ENCODE measurements at places on chromosomes 16 and 17.

GRCh38 chr16:75256059-75256571 is 4.7 kb upstream of the BCAR1 start:
- DNase-seq: no peak

DNA sequence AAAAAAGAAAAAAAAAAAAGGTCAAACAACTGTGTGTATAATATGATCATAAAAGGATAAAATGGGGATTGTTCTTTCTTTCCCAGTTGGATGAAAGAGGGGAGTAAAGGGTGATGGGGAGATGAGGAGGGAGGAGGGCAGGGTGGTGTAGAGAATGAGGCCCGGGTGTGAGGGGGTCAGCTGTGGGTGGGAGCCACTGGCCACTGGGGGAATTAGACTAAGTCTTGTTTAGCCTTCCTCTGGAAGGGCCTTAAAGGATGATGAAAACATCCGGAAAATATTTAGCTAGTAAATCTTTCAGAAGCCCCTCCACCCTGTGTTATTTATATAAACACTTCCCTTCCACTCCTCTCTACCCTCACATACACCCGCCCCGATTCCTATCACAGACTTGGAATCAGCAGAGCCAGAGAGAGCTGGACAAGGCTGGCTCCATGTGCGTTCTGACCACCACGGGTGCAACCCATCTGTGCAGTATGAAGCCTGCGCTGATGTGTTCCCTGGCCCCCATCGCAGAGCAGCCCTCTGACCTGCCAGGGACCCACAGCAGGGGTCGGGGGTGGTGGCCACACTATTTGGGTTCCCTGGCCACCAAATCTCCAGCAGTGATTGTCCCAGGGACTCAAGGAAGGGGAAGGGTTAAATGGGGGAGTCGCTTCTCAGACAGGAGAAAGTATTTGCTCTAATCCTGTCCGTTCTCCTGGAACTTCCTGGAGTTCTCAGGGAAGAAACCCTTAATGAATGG is 72.7 kb downstream of the GAS7 start:
- no peak for DNase-seq

DNA sequence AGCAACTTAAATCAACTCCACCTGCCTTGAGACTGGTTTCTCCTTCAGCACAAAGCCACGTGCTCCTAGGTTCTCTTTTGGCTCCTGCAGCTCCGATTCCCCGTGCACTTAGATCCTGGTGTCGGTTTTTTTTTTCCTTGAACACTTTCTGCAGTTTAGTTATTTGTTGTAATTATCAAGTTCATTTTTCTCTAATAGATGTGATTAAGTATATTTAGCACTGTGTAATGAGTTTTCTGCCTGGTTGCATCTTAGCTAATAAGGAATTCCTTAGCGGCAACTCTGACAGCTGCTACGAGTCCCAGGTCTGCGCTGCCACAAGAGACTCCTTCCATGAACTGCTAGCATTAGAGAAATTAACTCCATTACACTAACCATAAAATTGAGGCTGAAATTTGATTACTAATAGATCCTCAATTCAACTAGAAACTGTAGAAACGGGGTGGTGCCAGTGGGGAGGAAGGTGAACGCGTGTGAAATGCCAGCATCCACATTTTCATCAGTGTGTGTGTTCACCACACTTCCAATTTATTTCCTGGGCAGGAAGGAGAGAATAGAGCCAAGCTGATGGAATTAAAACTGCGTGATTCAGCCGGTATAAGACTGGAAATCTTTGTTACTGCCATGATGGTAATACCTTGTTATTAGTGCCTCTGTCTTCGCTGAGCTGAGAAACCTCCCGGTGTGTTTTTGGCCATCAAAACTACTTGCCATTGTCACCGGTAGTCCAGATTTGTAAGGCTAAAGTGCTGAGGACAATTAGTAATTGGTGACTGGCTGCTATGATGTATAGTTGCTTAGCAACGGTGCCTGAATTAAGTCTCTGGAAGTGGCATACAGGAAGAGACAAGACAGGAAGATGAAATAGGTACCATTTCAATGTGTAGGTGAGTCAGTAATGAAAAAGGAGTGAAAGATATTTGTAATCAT is 232.4 kb downstream of the IRX3 start:
- no peak for DNase-seq

DNA sequence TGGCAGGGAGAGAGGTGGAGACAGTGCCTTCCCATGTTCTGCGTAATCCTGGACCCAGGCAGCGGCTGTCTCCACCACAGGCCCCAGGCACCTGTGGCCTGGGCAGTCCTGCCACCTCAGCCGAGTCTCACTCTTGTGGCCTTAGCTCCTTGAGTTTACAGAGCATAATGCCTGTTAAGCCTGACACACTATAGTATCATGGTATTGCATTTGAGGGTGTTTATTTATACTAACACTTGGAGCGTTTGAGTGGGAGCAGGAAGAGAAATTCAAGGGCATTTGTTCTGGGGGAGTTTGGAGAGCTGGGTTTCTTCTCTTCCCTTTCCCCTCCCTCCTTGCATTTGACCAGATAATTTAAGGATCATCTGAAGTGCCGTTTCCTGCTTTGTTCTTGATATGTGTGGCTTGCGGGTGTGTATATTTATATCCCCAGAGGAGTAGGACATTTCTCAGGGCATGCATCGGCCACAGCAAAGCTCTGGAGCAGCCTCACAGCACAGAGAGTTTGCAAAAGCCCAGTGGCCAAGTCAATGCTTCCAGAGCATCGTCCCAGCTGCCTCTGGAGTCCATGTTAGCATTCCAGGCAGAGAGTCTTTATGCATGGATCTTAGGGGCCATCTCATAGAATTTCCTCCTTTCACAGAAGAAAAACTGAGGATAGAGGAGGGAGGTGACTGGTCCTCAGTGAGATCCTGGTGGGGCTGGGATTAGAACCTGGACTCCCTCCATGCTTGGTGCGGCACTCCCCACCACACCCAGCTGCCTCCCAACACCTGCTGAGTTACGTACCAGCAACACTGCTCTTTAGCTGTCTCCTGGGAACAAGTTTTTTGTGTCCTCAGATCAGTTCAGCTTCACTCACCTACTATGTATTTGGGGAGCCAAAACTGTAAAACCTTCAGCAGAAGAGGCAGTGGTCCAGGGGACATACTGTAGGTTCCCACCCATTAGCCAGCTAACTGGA is 222.8 kb downstream of the CCDC182 start:
- no peak for DNase-seq

DNA sequence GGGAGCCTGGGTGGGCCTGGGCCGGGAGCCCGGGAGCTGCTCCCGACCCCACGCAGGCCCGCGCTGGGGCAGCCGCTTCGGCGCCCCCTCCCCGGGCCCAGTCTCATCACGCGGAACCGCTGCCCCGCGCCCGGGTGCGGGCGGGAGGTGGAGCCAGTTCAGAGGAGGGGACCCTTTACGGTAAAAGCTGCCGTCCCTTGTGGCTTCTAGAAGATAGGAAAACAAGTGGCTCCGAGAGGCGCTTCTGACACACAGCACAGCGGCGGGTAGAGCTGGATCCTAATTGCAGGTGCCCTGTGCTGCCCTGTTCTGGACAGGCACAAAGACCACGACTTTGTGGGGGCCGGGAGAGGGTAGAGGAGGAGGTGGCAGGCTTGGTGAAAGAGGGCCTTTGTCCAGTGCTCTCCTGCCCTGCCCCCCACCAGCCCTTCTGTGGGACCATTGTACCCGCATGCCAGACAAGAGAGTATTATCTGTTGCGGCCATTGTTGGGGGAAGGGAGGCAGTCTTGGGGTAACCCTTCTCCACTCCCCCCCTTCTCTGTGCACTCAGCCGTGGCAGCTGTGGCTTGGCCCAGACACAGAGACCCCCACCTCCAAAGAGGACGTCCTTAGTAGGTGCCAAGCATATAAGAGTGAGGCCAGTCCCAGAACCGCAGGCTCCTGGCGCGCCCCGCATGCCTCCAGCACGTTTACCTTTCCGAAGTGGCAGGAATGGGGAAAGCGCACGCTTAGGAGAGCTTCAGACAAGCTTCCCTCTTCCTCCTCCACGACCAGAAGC is 736 bp downstream of the CNP start:
- DNase-seq: peak; percentile 21

GRCh38 chr17:6327007-6327406 is 107.9 kb downstream of the AIPL1 start:
- no peak for DNase-seq

GRCh38 chr16:56742030-56742984 is 12.4 kb downstream of the NUP93 start:
- DNase-seq: no peak

DNA sequence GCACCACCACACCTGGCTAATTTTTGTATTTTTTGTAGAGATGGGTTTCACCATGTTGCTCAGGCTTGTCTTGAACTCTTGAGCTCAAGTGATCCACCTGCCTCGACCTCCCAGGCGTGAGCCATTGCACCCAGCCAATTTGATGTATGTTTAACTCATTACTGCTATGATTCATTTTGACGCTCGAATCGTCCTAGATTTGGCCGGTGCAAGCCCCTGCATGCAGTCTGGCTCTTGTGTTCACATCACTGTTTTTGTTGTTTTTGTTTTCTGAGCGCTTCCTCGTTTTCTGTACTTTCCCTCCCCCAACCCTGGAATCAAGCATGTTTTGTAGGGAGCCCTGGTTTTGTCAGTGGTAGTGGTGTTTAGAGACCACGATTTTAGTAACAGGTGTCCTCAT is 7.8 kb upstream of the DUS1L start:
- no peak for DNase-seq

- DNase-seq: no peak
These were observed 12.7 kb downstream of the CYGB start for GRCh38 chr17:76524598-76525512.

- DNase-seq: no peak
These were observed 96.7 kb downstream of the SEC14L1 start for GRCh38 chr17:77237232-77238008.

DNA sequence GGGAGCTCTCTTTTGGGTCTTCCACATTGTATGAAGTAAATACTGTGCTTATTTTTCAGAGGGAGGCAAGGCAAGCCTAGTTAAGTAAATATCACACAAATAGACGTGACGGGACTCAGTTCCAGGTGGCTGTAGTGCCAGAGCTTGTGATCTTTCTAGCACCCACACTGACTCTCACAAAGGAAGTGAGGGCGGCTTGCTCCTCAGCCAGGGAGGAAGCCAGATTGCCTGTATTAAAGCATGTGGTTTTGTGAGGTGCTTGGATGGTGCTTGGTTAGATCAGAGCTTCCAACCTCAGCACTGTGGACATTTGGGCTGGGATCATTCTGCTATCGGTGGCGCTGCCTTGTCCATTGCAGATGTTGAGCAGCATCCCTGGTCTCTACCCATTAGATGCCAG is 80.1 kb downstream of the VAT1L start:
- no peak for DNase-seq

- no peak for DNase-seq
These were observed 426.6 kb upstream of the CDH11 start for GRCh38 chr16:65548470-65548869.

DNA sequence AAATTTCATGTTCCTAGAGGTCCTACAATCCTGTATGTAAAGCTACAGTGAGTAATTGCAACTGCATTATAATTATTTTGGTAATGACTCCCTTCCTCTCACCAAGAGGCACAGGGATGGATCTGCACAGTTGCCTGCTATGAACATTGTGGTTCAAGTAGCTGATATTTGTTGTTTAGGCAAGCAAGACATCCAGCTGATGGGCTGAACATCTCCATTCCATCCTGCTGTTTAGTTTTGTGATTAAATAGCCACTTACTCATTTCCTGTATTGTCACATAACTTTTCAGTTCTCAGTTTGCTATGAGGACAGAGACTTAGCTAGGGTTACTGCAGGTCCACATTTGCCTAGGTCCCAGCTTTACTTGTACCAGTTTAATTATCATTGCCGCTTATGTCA is 181.2 kb upstream of the TBX2 start:
- DNase-seq: no peak

- no peak for DNase-seq
These were observed 95.5 kb downstream of the GNAO1 start for GRCh38 chr16:56286809-56287208.

DNA sequence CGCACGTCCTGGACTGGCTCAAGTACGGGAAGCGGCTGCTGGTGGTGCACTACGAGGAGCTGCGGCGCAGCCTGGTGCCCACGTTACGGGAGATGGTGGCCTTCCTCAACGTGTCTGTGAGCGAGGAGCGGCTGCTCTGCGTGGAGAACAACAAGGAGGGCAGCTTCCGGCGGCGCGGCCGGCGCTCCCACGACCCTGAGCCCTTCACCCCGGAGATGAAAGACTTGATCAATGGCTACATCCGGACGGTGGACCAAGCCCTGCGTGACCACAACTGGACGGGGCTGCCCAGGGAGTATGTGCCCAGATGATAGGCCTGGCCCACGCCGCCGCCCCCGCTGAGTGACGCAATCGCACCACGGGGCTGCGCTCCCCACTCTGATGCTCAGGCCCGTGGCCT is 50.2 kb downstream of the WSCD1 start:
- no peak for DNase-seq

GRCh38 chr17:3935140-3935542 is 18.9 kb upstream of the P2RX1 start:
- DNase-seq: no peak

DNA sequence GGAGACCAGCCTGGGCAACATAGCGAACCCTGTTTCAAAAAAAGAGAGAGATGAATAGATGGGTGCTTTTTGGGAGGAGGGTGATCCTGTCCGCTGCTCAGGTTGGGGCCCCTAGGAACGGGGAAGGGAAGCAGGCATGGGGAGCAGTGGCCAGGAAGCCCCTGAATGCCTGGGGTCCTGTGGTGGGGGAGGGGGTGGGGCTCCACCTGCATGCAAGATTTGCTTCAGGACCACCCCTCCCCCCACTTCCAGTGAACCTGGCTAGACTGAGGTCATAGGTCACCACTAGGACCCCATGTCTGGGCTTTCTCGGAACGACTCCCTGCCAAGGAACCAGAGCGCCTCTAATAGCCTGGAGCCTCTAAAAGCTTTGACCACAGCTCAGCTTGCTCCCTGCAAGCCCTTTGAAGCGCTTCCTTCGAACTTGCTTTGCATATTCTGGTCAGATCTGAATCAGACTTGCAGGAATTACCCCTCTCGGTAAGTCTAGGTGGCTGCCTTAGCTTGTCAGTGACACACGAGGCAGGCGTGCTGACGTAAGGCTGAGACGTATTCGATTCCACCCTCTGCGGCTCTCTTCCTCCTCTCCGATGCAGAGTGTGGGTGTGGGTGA is 3.7 kb downstream of the SOCS3 start:
- DNase-seq: peak; percentile 90
